HT1080 (cell line): ENCODE measurements at places on chromosomes 3 and 15. TPM values are rescaled to one million over a fixed set of nuclear protein-coding genes. Genes with fewer than 3 reads are reported as not detected.

The SYNPR gene
- total RNA-seq = not detected in 2 replicates

The SMCO1 gene
- 0.14 TPM in 1 of 2 replicates, not detected in the other for total RNA-seq

The STAC gene
- total RNA-seq = 23.3 and 28.3 TPM in 2 replicates

The IGSF11 gene
- not detected in 2 replicates for total RNA-seq

The ACTC1 gene
- total RNA-seq = not detected in 2 replicates

The SLC15A2 gene
- not detected in 2 replicates for total RNA-seq

DNA sequence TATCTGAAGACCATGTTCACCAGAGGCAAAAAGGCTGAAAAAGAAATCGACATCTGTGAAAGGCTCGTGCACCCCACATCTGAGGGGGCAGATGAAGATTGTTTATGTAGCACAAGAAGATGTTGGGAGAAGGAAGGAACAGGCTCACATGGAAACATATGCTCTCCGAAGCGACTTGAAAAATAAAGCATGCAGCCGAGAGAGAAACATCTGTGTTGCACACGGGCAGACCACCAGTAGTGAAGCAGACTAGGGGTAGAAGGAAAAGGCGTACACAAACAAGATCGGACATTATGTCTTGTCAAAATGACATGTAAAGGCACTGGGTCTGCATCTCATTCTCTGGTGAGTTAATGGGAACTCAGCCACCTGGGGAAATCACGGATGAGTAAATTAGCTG is 356.5 kb downstream of the ZIC4 start:
- DNase-seq = no peak

DNA sequence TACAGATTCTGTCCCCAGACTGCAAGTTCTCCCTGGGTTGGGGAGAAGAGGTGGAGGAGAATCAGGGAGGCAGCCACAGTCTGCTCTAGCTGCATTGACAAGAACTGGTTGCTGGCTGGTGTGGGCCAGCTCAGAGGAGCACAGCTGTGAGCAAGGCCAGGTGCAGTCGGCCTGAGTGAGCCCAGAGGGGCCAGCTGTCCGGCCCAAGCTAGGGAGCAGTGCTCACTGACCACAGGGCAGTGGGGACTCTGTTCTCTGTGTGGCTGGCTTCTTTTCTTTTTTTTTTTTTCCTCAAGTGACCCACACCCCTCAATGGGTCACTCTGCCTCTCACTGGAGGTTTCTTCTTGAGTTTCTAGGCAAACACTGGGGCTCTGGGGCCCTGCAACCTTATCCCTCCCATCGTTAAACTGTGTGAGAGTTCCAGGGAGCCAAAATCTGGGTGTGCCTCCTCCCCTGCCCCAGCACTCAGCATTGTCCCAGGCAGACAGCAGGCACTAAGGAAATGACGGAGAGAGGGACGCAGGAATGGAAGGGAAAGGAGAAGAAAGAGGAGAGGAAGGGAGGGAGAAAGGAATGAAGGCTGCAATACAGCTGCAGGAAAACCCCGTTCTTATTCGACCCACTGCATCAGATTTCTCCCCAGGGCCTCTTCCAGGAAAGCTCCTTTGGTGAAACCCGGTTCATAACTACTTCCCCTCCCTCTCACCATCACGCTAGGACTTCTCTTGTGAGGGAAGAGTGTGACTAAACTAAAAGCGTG is 37.7 kb upstream of the HES1 start:
- DNase-seq = no peak

DNA sequence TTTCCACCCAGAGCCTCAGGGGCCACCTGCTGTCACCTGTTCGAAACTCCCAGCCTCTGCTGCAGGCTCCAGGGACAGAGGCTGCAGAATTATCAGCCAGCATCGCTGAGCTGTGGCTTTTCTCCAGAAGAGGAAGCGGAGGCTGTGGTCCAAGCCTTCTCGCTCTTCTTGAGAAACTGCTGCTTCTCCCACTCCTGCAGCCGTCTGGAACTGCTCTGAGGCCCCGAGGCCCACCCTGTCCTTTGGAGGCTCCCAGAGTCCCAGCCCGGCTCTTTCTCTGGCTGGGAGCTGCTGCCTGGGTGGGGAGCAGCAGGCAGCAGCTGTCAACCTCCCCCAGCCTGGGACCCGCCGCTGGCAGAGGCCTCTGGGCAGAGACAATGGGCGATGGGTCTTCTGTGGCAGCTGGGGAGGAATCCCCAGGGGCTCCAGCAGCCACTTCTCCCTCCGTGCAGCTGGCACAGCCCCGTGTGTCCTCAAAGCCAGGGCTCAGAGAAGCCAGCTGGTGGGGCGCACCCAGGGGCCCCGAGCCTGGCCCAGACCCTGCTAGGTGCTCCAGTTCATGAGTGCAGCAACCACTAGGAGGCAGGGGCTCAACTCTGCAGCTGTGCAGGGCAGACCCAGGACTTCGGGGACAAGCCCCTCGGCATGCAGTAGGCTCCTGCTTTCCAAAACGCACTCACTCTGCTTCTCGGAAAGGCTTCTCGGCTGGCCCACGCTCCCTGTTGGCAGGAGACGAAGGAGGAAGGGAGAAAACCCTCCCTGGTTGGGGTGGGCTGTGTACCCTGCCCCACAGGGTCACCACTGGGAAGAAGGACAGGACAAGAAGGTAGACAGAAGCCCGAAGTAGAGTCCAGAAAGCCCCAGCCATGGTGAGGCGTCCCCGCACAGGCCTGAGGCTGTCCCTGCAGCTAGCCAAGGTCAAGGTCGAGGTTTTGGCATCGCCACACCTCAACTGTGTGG is 49.9 kb upstream of the FURIN start:
- no peak for DNase-seq

- no peak for DNase-seq
Observed at GRCh38 chr15:101000271-101000681, 81.1 kb downstream of the LRRK1 start.

GRCh38 chr15:33098094-33099058 is 96.1 kb downstream of the FMN1 start:
- peak; percentile 93 for DNase-seq

DNA sequence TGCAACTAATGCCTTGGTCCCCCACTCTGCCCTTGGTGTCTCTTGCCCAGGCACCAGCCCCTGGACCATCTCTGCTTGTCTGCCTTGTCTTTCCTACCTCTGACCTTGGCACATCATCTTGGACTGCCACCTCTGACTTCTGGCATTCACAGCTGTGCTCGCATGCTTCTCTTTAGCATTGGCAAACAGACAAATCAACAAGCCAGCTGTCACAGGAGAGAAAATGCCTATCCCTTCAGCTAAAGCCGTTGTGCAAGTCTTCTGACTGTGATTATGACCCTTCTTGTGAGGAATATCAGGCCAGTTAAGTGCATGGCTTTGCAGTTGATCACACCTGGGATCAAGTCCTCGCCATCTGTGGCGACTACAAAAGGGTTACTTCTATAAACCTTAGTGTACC is 84.6 kb downstream of the PRICKLE2 start:
- no peak for DNase-seq

DNA sequence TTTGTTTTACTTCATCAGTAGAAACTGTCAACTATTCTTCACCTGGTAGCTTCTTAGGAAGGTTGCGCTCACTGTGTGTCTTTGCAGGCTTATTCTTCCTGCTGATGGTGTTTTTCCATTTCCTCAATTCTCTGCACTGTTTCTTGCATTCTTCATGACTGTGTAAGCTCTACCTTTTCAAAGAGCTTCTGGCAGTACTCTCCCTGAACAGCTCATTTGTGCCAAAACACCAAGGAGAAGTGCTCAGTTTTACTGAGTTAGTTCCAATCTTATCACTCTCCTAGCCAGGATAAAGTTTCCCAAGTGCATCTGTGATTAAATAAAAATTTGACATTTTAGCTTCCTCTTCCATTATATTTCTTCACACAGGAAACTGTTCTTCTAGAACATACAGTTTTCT is 339.8 kb downstream of the EPHA3 start:
- no peak for DNase-seq

DNA sequence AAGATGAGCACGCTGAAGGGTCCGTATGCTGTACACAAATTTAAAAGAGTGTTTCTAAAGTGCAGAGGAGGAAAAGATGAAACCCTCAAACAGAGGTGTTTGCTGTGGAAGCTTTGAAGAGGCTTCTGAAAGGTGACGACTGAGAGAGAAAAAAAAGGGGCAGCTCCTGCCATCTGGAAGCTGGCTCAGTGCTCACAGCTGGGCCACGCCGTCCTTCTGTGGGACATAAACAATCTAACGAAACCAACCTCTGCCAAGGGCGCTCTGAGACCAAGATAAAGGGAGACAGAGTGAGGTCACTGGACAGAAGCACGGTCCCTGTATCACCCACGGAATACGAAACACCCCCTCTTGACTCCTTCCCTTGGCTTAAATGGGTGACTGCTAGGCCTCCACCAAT is 96.3 kb upstream of the SLC6A6 start:
- DNase-seq = no peak

GRCh38 chr3:178518660-178519396 is 17.4 kb upstream of the KCNMB2 start:
- DNase-seq = peak; percentile 79

DNA sequence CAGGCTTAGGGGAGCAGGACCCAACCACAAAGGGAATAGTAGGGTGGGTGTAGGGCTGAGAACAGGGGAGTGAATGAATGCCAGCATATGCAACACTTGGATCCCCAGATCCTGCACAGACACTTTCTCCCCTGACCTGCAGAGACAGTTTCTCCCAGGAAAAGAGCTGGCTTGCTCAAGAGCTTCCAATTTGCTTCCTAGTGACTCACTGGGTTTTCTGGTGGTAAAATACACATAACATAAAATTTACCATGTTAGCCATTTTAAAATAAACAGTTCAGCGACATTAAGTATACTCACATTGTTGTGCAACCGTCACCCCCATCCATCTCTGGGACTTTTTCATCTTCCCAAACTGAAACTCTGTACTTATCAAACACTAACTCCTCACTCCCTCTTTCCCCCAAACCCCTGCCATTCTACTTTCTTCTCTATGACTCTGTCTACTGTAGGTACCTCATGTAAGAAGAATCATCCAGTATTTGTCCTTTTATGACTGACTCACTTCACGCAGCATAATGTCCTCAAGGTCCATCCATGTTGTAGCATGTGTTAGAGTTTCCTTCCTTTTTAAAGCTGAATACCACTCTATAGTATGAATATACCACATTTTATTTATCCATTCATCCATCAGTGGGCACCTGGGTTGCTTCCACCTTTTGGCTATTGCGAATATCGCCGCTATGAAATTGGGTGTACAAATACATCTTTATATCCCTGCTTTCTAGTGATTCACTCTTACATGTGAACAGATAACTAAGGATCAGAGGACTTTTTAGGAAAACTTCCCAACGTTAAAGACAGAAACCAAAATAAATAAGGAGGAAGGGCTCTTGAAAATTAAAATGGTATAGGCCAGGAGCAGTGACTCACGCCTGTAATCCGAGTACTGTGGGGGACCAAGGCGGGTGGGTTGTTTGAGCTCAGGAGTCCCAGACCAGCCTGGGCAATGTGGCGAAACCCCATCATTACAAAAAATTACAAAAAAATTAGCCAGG is 95.6 kb upstream of the TJP1 start:
- no peak for DNase-seq

GRCh38 chr3:101124125-101124524 is 130.9 kb upstream of the ABI3BP start:
- no peak for DNase-seq

GRCh38 chr15:73200339-73200738 is 148.1 kb downstream of the NEO1 start:
- DNase-seq = no peak

- DNase-seq = peak; percentile 84
Observed at GRCh38 chr3:16140116-16140893, 34.2 kb upstream of the GALNT15 start.

GRCh38 chr15:89450076-89451006 is 46.0 kb downstream of the RHCG start:
- DNase-seq = no peak

DNA sequence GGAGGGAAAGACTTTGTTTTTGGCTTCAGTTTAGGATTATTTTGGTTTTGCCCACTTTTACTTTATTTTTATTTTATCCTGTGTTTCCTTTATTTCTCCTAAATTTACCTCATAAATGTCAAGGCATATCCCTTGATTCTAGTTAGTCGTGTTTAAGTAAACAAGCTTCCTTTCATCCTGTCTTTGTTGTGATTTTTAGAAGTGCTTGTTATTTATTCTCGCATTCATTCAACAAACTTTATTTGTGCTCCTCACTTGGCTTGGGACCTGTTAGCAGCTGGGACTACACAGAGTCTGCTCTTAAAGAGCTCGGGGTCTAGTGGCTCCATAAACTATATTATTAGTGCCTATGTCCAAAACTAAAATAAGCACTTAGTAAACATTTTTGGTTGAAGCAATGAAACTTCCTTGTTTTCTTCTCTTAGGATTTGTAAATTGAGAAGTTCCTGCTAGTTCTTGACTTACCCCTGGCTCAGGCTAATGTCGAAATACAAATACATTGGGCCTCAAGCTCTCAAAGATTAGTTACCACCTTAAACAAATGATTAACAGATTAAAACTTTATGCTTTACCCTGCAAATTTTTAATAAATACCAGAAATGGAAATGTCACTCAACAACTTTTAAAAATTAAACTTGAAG is 19.0 kb upstream of the DMXL2 start:
- DNase-seq = no peak

GRCh38 chr3:125507128-125507527 is 12.9 kb downstream of the SNX4 start:
- DNase-seq = no peak

DNA sequence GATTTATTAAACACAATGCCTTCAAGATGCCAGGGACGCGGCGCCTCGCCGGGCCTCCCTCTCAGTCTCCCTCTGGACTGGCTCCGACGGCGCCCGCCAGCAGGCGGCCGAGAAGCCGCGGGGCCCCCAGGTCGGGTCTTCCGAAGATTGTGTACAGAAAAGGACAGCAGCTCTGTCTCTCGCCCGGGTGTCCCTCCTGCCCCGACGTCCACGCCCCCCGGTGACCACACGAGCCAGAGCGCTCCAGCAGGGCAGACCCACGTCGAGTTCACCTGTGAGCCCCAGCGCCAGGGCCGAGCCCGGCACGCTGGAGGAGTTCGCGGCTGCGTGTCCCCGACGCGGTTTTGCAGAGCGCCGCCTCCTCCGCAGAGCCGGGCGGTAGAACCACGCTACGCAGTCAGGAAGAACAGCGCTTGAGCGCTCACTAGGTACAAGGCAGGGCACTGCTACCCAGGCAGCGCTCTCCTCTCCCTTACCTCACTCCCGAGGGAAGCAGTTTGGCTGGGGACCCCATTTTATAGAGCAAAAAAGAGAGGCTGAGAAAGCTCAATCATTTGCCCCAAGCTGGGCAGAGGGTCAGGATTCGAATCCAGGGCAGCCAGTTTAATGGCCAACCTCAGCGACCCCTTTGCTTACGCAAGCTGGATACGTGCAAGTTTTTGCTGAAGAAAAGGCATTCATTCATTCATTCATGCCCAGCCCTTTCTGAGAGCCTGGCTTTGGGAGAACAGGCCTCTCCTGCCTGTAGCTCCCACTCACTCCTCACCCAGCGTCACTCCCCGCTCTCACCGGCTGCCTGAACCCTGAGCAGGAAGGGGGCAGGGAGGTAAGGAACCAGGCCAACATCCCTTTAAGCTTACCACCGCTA is 3.0 kb upstream of the TLE3 start:
- no peak for DNase-seq

GRCh38 chr3:9308298-9308990 is 54.4 kb upstream of the THUMPD3 start:
- DNase-seq = no peak
